ENCODE measurements at places on chromosomes 11 and 22.
A peak's percentile ranks its signal among the peaks of the same experiment; 100 is the strongest.

- no peak for DNase-seq
Observed at GRCh38 chr22:18101536-18101935, 9.1 kb upstream of the TUBA8 start.

GRCh38 chr11:118607401-118608359, at the start of gene PHLDB1:
TSS of gene PHLDB1 (plus strand) at chr11:118607615. CDS start at chr11:118613837, 6,222 bp downstream.
- DNase-seq = no peak

- DNase-seq = no peak
Observed at GRCh38 chr11:58625826-58626460, 3.5 kb downstream of the CNTF start.

GRCh38 chr11:125202362-125202880, 37.9 kb downstream of the PKNOX2 start:
- no peak for DNase-seq

- no peak for DNase-seq
Observed at GRCh38 chr11:56890584-56891305, 98.0 kb upstream of the OR5AK2 start.

DNA sequence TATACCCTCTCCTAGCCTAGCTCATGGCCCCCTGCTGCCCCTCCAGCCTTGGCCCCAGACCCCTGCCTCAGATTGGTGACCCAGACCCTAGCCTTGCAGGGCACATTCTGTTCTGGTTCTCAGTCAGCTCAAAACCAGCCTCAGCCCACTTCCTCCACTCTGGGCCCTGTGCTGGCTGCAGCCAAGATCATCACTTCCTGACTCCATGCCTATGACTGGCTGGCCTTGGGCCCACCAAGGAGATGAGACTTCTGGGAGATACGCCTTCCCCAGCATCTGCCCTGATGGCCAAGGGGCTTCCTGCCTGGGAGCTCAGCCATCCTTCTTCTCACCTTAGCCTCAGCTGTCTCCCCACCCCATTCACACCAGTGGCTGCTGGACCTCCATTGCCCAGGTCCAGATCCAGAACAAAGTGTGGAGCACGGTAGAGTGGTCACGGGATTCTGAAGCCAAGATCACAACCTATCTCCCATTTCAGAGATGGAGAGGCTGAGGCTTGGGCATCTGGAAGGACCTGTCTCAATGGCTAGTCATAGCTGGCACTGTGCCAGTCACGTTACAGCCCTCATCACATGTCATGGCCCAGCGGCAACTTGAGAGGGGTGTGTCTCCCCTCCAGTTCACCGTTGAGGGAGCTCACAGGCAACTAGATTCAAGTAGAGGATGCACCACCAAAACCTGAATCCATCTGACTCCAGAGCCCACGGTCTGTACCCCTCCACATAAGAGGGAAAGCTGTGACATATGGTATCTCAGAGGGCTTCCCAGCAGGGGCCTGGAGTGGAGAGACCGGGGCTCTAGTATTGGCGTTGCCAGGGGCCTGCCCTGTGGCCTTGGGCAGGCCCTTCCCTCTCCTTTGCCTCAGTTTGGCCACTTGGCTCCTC, 43.0 kb upstream of the KLHL35 start:
- no peak for DNase-seq

DNA sequence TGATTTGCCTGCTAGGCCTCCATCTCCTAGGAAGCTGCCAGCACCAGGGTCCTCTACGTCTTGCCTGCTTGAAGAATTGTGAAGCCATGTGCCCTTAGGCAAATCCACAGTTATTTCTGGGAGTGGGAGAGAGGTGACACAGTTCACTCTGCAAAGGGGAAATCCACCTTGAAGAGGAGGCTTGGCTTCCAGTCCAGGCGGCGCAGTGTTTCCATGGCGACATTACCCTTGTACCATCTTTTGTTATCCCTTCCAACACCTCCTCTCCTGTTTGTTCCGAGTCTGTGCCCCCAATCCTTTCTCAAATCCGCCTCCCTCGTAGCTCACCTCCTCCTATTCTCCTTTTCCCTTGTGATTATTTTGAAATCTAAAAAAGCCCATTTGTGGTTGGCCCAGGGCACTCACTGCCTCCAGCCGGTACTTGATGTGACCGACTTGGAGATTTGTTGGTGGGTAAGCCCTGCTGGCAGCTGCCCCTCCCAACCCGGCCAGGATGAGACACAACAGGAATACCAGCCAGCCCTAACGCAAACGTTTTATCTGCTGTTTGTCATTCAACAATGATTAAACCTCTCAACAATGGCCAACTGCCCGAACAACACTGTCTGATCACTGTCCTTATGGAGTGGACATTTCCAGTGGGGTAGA, 18.4 kb downstream of the SYT13 start:
- DNase-seq = no peak

DNA sequence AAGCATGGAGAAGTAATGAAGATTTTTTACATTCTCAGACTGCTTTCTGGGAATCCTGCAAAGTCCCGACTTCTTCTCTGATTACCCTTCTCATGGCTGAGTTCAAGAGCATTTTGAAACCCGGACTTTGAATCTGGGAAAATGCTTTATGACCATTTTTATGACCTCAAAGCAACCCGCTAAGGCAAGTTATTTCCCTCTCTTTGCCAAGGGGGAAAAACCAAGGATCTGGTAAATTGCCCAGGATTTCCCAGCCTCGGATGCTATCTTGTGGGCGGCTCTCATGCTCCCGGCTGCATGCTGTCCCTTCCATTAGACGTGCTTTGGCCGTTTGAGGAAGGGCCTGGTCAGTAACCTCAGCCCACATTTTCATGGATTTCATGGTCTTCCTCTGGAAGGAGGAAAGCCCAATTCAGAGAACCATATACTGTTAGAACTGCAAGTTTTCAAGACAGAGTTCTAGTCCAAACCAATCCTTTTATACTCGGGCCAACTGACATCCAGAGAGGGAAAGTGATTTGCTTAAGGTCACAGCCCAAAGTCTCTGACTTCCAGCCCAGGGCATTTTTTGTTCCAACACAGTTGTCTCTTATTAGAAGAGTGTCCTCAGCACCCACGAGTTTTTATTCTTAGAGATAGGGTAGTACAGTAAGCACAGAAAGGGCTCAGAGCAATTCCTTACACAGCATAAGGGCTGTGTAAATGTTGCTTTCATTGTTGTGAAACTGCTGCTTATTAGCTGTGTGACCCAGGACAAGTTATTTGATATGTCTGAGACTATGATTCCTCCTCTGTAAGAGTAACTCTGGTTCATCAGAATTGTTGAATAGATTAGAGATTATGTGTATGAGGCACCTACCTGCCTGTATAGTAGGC, 77.4 kb downstream of the NAV2 start:
- DNase-seq = no peak

GRCh38 chr11:85751724-85752123, 59.2 kb downstream of the SYTL2 start:
- DNase-seq = no peak

DNA sequence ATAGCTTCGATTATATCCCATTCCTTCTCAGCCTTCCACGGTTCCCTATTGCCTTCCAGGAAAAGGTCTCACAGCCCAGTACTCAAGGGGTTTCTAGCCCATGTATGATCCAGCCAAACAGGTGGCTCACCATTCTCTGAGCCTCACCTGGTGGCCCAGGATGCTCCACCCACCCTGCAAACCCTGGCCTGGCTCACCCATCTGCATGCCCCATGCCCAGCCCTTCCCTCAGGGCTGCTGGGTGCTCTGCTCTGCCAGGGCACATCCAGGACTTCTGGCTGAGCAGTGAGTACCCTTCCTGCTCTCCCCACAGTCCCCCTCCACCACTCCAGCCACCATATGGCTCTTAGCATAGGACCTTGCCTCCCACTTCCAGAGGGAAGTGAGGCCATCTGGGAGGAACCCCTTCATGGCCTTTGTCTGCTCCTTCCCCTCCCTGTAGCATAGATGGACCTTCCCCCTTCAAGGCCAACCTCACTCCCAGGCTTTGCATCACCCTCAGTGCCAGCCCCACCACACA, 5.8 kb upstream of the RCOR2 start:
- DNase-seq = no peak

DNA sequence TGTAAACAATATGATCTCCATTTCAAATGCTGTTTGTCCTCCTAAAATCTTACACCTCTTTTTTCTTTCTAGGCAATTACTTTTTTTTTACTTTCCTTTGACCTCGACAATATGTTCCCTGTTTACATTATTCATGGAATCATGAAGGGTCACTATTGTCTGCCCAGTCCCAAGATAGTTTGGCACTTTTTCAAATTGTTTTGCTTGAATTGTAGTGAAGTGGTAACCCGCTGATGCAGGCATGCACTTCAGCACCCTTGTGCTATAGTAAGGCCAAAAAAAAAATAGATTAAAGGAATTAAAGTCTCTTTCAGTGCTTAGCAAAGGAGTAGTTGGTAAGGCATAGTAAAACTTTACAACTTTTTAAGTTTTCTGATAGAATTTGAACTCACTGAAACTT, 90.9 kb downstream of the PAX6 start:
- DNase-seq = no peak

GRCh38 chr22:27748751-27749191, 52.8 kb downstream of the MN1 start:
- no peak for DNase-seq

- no peak for DNase-seq
Observed at GRCh38 chr11:101128571-101129202, 926 bp downstream of the PGR start.

- no peak for DNase-seq
Observed at GRCh38 chr11:43955381-43956118, 13.1 kb downstream of the C11orf96 start.

GRCh38 chr22:17199003-17199731, 20.1 kb downstream of the ADA2 start:
- DNase-seq = peak; percentile 65

GRCh38 chr11:85798361-85798760, 12.6 kb downstream of the SYTL2 start:
- no peak for DNase-seq

- no peak for DNase-seq
Observed at GRCh38 chr11:115298300-115299012, 205.8 kb downstream of the CADM1 start.

- no peak for DNase-seq
Observed at GRCh38 chr11:8699903-8700302, 17.3 kb downstream of the RPL27A start.

DNA sequence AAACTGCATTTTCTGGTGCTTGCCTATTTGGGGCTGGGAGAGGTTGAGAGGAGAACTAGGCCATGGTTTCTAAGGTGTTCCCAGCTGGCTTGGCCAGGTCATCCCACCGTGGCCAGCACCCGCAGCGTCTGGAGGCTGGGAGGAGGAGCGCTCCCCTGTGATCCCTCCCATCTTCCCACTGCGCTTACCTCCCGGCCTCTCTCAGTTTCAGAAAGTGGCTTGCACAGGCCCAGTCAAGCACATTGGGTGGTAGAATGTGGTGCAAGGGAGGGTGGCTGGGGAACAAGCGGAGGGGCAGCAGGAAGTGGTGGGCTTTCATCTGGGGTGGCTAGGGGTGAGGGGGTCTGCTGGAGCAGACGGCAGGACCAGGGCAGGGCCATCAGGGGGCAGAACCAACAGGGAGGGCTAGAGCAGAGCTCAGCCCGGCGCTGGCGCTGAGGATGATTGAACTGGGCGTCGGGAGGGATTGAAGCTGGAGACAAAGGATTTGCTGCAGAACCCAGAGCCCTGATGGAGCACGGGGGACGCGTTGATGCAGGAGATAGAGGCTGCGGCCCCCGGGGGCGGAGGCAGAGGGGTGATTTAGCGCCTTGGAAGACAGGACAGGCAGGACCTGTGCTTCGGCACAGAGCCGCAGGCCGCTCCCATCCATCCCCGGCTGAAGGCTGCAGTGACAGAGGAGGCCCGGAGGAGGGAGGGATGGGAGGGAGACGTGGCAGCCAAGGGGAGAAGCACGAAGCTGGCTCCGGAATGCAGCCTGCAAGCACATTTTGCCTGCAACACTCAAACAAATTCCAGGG, 76.0 kb downstream of the TRIM29 start:
- no peak for DNase-seq

DNA sequence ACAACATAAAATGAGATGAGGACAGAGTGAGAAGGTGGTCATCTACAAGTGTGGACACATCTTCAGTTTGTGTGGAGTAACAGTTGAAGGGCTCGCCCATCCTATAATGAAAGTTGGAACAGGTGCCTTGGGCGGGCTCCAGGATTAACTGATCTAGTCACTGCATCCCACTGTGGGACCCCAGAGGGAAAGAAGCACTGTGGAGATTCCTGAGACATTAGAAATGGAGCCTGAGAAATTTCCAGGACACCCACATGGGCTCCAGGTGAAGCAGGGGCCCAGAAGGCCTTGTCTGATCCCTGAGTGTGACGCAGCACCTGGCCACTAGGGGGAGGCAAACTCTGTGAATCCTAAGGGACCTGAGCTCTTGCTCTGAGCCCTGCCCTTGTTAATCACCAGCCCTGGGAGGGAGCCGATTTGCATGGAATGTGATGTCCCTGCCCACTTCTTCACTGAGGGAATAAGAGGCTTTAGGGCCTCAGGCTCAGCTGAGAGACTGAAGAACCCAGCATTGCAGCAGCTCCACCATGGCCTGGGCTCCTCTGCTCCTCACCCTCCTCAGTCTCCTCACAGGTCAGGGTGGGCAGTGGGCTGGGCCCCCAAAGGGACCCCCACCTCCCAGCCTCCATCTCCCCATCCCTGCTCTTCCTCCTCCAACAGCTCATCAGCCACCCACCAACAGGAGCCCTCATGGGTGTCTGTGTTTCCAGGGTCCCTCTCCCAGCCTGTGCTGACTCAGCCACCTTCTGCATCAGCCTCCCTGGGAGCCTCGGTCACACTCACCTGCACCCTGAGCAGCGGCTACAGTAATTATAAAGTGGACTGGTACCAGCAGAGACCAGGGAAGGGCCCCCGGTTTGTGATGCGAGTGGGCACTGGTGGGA, 98.4 kb downstream of the VPREB1 start:
- DNase-seq = peak; percentile 37

DNA sequence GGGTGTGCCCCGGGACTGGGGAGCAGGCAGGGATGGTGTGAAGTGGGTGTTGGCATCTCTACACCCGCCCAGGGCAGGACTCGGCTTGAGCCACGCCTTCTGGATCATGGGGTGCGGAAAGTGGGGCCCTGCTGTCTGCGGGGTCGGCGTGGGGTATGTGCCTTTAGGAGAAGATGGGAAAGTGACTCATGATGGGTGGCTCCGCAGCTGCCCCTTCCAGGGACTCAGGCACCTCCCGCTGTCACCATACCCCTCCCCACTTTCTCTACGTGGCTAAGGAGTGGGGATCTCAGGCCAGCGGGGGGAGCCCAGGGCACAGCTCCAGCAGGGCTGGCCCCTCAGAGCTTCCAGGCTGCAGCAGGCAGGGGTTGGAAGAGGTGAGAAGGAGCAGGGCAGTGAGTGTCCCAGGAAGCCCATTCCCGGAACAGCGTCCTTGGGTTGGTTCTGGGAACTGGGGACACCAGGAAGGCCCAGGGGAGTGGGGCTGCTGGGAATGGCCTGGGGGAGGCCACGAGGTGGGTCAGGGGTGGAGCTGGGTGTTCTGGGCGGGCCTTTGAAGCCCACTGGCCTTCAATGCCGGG, 102.9 kb upstream of the FGF3 start:
- no peak for DNase-seq

DNA sequence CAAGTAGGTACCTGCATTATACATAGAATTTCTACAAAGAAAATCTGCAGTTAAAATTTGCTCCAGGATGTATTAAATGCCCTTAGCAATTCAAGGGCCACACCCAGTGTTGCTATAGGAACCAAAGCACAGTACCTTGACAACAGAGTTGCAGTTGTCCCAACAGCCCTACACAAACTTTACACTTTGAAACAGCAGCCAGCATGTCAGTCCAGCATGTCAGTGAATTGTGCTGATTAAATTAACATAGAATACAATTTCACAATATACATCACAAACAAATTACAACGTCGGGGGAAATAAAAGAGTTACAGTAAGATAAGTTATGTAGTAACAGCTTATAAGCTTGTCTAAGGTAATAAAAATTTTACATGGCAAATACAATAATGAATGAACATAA, 389.2 kb downstream of the SOX6 start:
- DNase-seq = no peak

GRCh38 chr11:12287009-12287373, 90.4 kb upstream of the PARVA start:
- no peak for DNase-seq
